ENCODE measurements at places on chromosomes 6 and 20.

GRCh38 chr6:102327697-102328225, 934.3 kb downstream of the GRIK2 start:
- DNase-seq, result no peak

GRCh38 chr6:48098923-48099322, 12.1 kb downstream of the PTCHD4 start:
- DNase-seq, result no peak

DNA sequence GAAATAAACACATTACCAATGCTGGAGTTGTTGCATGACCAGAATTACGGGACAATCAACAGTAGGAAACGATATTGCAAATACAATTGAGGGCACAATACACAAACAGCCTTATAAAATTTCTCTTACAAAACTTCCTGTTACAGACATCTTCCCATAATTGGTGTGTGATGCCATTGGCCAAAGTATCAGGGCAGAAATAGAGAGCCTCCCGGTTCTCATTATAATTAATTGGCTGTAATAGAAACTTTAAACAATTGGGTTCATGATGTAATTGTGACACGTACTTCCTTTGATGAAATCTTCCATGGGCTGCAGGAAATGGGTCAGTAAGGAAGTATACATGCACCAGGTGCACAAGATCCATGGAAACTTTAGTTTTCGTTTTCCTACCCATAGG, 40.3 kb upstream of the RALGAPA2 start:
- DNase-seq, result peak; percentile 26

- DNase-seq, result peak; percentile 11
These were observed 591.9 kb downstream of the DOK5 start for GRCh38 chr20:55067158-55067825.

DNA sequence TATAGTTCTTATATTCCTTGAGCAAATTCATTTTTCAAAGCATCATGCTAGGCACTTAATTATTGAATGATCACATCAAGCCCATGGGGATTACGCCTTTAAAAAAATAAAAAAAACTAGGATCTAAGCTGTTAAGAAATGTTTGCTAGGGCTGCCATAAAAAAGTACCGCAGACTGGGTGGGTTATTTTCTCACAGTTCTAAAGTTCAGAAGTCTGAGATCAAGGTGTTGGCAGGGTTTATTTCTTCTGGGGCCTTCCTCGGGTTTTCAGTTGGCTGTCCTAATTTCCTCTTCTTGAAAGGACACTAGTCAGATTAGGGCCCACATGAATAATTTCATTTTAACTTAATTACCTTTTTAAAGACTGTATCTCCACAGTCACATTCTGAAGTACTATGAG, 165.6 kb upstream of the RIMS1 start:
- no peak for DNase-seq

DNA sequence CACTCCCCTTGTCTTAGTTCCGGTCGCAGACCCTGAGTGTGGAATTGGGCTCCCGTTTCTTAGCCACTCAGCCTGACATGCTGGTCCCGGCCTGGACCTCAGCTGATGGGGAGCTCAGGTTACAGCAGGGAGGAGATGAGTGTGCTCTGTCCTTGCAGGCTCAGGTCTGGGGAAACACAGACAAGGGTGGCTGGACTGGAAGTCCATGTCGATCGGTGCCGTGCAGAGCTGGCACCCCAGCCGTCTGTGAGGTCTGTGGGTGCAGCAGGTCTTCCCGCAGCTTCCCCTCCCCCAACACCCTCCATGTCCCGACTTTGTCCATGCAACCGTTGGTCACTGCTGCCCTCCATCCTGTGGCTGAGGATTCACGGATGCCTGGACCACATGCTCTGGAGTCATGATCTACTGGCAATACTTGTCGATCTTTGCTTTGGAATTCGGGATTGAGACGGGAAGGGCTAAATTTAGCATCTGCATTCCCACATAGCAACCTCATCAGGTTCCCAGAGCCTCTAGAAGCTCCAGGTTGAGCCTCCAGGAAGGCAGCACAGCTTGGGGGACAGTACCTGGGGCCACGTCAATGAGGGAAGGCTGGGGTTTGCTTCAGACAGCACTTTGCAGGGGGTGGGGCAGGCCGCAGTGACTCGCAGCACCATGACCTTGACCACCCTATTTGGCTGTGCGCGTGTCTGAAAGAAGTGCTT, 118.8 kb downstream of the PSMB1 start:
- DNase-seq, result no peak

DNA sequence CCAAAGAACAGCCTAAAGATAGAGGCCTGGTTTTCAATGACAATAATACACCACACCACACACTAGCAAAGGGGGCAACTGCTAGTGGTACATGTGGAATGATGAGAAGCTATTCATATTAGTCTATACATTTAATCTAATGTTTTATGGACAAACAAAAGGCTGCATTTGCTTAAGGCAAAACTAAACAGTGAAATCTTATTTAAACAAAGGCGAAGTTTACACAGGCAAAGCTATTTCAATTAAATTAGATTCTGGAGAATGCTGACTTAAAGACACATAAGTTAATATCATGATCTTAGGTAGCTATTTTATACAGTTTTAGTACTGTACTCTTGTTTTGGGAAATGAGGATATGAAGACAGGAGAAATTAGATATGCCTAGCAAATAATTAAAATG, 53.9 kb upstream of the SIM1 start:
- DNase-seq, result no peak

GRCh38 chr20:21702553-21703470, 2.7 kb upstream of the PAX1 start:
- DNase-seq, result peak; percentile 44

DNA sequence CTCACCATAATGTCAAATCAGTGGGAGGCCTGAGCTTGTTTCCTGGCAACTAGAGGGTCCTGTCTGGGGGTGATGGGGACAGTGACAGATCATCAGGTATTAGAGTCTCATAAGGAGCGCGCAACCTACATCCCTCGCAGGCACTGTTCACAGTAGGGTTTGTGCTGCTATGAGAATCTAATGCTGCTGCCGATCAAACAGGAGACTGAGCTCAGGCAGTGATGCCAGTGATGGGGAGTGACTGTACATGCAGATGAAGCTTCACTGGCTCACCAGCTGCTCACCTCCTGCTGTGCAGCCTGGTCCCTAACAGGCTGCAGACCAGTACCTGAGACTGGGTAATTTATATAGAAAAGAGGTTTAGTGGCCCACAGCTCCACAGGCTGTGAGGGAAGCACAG, 147.3 kb downstream of the TTLL2 start:
- DNase-seq, result no peak

DNA sequence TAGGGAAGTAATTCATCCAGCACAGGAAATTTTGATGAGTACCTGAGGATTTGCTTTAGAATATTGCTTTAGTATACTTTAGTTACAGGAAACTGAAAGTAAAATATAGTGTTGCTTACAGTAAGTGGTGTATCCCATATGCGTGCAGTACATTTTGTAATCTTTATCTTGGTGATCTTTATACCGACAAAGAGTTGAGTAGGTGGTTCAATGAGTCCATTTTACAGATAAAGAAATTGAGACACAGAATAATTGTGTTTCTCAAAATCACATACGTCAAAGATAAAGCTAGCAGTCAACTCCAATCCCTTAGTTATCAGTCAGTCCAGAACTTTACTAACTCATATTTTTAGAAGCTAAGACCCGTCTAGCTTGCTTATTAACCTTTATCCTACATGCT, 65.8 kb upstream of the E2F3 start:
- DNase-seq, result no peak

- DNase-seq, result no peak
These were observed 25.8 kb downstream of the PRL start for GRCh38 chr6:22271081-22271480.

DNA sequence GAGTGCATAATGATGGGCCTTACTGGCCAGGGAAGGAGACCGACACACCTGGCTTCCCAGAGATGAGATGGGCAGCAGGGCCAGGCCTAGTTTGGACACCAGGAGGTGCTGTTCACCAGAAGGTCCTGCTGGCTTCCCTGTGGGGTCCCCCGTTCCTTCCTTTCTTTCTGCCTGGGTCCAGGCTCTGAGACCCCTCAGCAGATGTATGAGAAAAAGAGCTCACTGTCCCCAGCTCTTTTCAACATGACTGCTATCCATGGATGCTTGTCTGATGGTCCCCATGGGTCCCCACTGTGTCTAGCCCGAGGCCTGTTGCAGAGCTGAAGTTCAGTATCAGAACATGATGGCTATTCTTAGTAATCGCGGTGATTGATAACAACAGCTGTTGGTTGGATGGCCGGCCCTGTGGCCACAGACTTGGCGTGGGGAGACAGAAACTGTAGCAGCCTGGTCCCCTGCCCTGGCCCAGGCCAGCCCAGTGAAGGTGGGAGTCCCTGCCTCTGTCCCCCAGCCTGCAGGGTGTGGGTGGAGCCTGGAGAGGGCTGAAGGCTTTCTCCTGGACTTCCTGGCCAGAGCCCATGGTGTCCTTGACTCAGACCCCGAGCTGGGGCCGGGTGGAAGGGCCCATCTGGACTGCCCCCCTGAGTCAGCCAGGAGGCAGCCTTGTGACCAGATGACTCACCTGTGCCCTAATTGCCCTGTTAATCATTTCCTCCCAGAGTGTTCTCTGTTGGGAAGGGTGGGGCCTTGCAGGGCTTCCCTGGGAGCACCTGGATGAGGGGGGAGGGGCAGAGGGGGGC, 9.9 kb upstream of the BAK1 start:
- peak; percentile 66 for DNase-seq

- DNase-seq, result peak; percentile 46
These were observed 8.3 kb upstream of the NCOA3 start for GRCh38 chr20:47493175-47493962.

DNA sequence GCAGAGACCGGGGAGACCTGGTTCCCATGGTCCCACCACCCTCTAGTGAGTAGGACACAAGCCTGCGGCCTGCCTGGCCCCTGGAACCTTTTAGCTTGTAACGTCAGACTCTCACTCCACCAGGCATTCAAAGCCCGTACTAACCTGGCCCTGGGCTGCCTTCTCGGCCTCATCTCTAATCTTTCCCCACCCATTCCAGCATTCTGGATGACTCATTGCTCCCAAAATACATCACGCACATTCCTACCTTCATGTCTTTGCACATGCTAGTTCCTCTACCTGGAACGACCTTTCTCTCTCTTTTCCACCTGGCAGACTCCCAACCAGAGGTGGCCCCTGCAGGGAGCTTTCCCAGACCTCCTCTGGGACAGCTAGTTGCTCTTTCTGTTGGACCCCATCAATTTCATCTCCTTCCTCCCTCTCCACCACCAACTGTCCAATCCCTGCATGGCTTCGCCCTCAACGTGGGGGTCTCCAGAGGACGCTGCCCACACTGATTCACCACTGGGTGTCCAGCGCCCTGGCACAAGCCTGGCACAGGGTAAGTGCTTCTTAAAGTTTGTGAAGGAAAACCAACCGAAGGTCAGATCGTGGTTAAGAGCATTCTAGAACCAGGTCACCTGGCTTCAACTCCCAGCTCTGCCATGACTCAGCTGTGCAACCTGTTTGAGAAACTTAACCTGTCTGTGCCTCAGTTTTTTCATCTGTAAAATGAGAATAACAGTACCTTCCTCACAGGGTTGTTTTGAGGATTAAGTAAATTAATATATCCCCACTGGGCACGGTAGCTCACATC, 35.2 kb downstream of the JPH2 start:
- no peak for DNase-seq

DNA sequence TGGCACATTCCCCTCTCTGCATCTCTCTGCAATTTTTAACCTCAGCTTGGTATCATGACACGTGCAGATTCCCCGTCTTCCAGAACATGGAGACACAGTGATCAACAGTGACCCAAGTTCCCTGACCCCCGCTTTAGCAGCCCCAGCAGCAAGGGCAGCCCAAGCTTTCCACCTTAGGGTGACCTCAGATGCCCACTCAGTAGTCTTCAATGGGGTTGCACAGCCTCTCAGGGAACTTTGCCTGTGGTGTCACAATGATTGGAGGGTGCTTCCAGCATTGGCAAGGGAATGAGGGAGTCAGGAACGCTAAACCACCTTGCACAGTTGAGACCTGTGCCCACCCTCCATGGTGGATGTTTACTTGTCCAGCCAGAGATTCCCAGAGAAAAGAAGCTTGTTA, 287.1 kb upstream of the CDH4 start:
- DNase-seq, result no peak

GRCh38 chr6:24205020-24205492, 79.0 kb downstream of the NRSN1 start:
- peak; percentile 49 for DNase-seq

DNA sequence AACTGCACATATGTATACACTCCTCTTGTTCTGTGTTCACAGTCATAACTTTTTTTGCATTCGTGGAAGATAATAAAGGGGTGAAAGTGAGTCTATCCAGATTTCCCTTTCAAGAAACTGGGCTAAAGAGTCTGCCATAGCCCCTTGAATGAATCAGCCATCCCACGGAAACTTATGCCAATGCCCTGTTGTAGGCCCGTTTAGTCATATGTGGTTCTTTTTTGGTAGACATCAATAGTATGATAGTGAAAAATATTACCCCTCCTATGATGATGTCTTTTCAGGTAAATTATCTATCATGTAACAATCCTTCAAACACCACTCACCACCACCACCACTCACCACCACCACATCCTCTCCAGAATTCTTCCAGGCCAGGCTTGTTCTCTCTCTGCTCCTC, 99.9 kb upstream of the MYLIP start:
- DNase-seq, result no peak

DNA sequence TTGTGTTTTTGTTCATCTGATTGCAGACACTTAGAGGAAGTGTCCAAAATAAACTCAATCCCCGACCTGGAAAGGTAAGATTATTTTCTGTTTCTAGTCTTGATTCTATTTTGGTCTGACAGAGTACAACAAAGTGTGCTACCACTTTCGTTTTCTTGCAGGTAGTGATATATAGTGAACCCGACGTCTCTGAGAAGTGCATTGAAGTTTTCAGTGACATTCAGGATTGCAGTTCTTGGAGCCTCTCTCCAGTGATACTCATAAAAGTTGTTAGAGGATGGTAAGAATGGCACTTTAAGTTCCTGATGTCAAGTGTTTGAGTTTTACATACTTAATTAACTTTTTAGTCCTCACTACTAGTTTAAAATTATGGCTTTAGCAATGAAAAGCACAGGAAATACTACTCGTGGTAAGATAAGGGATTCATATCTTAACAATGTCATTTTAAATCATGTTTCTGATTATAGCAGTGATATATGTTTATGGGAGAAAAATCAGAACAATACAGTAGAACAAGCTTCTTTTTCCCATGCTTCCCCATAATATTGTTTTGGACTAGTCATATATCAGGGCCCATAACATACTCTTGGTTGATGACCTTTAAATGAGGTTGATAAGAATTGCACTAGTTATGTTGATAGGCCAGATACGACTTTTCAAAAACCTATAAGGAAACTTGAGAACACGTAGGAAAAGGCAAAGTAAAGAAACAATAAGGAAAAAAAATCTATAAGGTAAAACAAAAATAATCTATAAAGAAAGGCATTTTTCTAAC, 104.0 kb downstream of the RTN4IP1 start:
- DNase-seq, result peak; percentile 24

GRCh38 chr6:93784794-93785693, 365.7 kb upstream of the EPHA7 start:
- peak; percentile 61 for DNase-seq
